Suppressor macrophage treated with lipopolysaccharide for 4 hours (primary cell): ENCODE measurements at places on chromosomes 16 and 17.
A peak's percentile ranks its signal among the peaks of the same experiment; 100 is the strongest.

- DNase-seq, result no peak
Measured at GRCh38 chr17:4433515-4434031, at the start of gene SPNS3. TSS of gene SPNS3 (plus strand) at chr17:4433940. CDS start at chr17:4433968, 28 bp downstream.

GRCh38 chr17:66365903-66366302, 63.5 kb downstream of the PRKCA start:
- DNase-seq, result no peak

- DNase-seq, result no peak
Measured at GRCh38 chr17:71402661-71403141, 718.1 kb upstream of the SOX9 start.

DNA sequence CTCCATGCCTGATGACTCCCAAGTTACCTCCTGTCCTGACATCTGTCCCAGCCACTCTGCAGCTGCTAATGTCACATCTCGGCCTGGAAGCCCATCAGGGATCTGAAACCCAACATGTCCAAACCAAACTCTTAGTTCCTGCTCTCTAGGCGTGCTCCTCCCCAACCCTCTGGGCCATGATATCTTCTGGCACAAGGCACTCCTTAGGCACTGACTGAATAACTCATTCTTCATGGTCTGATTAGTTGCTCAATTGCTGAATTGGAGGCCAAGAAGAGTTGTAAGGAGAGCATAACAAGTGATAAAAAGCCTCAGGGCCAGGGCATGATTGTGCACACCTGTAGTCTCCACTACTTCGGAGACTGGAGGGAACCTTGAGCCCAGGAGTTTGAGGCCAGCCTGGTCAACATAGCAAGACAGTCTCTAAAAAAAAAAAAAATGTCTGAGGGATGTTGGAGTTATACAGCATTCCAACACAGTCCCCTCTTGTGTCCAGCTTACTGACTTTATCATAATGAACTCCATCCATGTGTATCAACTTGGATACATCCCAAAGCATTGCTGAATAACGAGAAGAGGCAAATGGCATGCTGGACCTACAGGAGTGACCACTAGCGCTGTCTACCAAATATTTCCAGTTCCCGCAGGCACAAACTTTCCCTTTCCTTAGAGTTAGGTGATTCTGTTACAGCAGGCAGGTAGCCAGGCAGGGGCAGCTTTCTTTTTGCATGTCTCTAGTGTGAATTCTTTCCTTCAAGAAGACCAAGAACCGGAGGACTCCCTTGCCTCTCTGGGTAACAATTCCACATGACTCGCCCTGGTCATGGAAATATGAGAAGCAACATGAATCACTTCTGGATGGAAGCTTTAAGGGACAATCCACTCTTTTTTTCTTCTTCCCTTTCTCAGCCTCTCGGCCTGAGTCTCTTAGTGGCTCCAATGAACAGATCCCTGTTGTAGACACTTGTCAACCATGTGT, 18.1 kb upstream of the SHCBP1 start:
- DNase-seq, result no peak

GRCh38 chr16:46706642-46707041, 17.2 kb downstream of the ORC6 start:
- DNase-seq, result no peak

DNA sequence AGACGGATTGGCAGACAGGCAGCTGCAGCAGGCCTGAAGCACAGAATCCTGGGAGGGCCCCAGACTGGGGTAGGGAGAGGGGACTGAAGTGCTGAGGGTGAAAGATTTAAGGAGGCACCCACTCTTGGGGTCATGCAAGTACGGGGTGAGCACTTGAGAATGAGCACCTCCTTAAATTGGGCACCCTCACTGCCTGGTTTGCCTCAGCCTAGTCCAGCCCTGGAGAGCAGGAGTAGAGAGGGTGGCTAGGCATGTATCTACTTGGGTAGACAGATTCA, 154.1 kb upstream of the CDC42EP4 start:
- no peak for DNase-seq

- peak; percentile 21 for DNase-seq
Measured at GRCh38 chr16:89155184-89155679, 16.3 kb upstream of the CDH15 start.

GRCh38 chr17:81142301-81143199, 22.8 kb upstream of the PVALEF start:
- DNase-seq, result peak; percentile 89

- DNase-seq, result no peak
Measured at GRCh38 chr17:66401364-66401763, 99.0 kb downstream of the PRKCA start.

DNA sequence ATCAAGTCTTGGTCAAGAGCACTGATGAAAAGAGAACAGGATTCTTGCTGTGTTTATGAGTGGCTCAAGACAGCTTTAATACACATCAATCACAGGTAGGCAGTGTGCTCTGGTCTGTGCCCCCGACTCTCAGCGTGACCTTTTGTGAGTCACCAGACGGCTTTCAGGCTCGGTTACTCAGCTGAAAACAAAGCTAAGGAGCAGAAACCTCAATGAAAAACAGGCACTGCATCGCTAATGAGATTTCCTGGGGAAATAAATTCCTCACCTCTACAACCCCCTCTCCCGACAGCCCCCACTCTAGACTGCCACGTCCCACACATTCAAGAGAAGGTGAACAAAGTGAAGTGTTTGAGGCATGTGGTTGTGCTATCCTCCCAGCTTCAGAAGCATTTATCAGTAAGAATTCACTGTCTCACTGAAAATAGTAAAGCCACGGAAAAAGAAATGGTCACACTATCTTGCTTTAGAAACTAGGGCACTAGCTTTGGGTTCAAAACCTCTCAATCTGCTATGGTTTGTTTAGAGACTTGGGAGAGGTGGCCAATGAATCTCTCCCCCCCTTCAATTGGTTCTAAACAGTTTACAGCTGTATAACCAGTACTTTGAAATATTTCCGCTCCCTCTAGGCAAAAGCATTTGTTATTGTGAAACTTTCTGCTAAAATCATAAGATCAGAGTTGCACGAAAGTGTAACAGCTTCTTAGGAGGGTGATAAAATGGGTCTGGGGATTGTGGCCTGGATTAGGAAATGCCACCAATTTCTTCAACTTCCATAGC, 199.5 kb upstream of the PMFBP1 start:
- DNase-seq, result no peak

- no peak for DNase-seq
Measured at GRCh38 chr17:49344914-49345313, 17.1 kb downstream of the ZNF652 start.

- DNase-seq, result peak; percentile 27
Measured at GRCh38 chr17:36184023-36184765, 7.8 kb upstream of the TBC1D3B start.

GRCh38 chr17:76969598-76970172, 101.5 kb downstream of the MGAT5B start:
- DNase-seq, result no peak

DNA sequence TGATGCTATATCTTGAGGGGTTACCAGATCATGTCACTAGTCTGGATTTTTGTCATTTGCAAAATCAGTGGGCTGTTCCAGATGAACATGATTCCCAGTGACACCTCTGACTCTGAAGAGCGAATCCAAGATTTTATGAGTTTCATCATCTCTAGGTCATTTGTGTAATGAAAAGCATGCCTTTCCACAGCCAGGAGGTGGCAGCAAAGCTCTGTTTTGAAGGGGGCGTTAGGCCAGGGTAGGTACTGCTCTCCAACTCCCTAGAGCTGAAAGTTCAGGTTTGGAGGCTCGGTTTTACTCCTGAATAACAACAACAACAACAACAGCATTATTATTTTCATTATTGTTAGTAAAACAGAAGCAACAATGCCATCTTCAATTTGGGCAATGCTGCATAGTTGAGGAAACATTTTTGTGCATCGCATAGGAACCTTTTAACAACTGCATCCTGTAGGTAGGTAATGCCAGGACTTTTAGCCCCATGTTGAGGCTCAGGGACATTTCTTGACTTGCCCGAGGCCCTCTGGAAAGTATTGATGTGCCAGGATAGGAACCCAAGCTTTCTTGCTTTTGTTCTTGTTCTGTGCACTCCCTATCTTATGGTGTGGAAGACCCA, 77.0 kb downstream of the MYH13 start:
- peak; percentile 78 for DNase-seq

- no peak for DNase-seq
Measured at GRCh38 chr17:13503526-13503925, 98.2 kb downstream of the HS3ST3A1 start.

GRCh38 chr16:76656994-76657393, 379.8 kb downstream of the CNTNAP4 start:
- DNase-seq, result no peak

DNA sequence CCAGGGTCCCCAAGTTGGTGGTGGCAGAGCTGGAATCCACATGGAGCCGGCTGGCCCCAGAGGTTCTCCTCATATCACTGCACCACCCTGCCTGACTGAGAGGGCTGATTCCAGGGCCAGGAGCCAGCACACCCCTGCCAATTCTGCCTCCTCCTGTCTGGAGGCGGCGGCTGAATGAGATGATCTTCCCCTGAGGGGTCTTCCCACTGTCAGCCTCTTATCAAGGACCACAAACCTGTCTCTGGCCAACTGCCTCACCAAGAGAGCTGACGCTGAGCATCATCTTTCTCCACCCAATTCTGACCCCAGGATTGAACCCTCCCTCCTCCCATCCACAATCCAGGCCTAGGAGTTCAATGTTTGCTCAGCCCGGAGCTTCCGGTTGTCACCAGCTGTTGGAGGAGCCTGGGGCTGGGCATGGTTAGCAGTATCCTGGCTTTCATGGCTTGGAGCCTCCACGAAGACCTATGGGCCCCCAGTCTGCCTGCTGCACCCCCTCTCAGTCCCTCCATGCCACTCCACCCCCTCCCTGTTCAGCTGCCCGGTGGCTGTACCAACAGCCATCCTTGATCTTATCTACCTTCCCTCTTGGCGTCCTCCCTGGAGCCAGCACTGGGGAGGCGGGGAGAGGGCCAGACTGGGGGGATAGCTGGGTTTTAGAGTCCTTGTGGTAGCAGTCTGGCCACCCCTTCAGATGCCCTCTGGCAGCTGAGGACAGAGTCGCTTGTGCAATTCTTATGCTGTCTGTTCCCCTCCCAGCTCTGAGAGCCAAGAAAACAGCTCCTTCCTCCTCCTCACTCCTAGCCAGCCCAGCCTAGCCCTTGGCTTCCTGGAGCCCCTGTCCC, 25.6 kb downstream of the ABCC3 start:
- DNase-seq, result peak; percentile 48
